Muscle of leg (tissue), 16 donors: ENCODE measurements at places on chromosomes 1 and 21. TPM values are rescaled to one million over a fixed set of nuclear protein-coding genes. Genes with fewer than 3 reads are reported as not detected.

CNTN2 gene
- 0.93 TPM for total RNA-seq

TRIM46 gene
- 0.22 TPM for total RNA-seq

CHODL gene
- total RNA-seq = 92.5 TPM

TSPEAR gene
- 0.04 TPM for total RNA-seq

CSMD2 gene
- total RNA-seq = 0.27 TPM

C8B gene
- total RNA-seq = not detected

ZNF648 gene
- total RNA-seq = 0.04 TPM

TMPRSS15 gene
- total RNA-seq = 0.40 TPM

DIO1 gene
- total RNA-seq = not detected

RIPK4 gene
- 0.22 TPM for total RNA-seq

KIF14 gene
- 3.1 TPM for total RNA-seq

GPR52 gene
- total RNA-seq = 0.89 TPM
